ENCODE measurements at places on chromosomes 2 and 18.

DNA sequence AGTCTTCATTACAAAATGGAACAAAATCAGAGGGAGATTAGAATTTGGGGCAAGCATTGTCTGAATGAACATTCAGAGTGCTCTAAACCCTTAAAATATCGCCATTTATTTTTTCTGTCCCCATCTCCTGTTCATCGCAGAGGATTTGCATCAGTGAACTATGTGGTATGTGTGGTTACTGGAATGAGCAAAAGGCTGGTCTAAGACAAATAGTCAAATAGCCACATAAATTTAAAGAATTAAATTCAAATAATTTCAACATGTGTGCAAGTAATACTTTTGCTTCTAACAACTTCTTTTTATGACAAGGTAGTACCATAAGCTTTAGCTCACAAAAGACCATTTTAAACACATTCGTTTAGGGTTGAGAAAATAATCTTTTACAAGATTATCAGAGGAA is 82.6 kb upstream of the ST8SIA3 start:
- DNase-seq, result no peak

DNA sequence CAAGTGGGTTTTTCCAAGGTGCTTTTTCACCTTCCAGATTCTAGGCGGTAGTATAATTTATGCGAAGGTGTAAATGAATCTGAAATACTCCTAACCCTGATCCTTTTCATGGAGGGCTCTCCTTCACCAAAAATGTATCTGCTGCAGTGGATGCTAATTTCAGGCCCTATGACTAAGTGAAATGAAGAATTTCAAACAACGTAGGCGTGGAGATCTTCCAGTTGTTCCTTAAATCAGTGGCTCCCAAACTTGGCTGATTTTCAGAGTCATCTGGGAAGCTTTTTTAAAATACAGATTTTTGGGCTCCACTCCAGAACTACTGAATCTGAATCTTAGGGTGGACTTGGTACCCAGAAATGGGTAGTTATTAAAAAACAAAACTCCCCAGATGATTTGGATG is 5.5 kb downstream of the GCKR start:
- DNase-seq, result no peak

DNA sequence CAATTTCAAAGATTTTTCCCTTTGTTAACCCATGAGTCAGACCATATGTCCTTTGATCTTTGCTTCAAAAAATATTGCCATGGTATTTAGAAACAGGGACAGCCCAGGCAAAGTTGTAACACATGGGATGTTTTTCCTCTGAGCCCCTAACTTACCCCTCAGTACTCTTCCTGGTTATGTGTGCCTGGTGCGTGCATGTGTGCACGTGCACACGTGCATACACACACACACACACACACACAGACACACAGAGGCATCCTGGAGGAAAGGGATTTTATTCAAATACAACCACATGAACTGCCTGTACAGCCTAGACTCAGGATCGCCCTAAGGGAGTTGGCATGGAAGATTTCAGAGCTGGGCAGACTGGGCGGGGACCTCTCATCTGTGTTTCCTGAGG is 5.1 kb downstream of the AFF3 start:
- no peak for DNase-seq

GRCh38 chr18:41323044-41323443 is 632.0 kb upstream of the PIK3C3 start:
- DNase-seq, result no peak

DNA sequence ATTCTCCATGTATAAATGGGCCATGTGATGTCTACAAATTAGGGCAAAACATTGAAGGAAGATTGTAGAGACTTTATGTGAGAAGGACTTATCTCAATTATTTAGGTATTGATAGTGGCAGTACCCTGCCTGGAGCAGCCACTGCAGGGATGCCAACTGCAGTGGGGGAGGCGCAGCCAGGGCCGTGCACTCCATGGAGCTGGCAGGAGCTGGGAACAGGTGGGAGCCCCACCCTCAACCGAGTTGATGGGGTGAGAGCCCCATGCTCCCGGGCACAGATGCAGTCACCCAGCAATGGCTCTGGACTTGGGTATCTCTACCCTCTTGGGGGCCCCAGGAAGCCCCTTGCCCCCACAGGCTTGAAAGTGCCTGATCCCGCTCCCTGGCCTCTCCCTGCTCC is 564.3 kb downstream of the SLC4A3 start:
- no peak for DNase-seq

GRCh38 chr2:167861574-167862193 is 385.7 kb downstream of the STK39 start:
- DNase-seq, result no peak

GRCh38 chr2:178863856-178864620 is 56.8 kb upstream of the TTN start:
- DNase-seq, result no peak

DNA sequence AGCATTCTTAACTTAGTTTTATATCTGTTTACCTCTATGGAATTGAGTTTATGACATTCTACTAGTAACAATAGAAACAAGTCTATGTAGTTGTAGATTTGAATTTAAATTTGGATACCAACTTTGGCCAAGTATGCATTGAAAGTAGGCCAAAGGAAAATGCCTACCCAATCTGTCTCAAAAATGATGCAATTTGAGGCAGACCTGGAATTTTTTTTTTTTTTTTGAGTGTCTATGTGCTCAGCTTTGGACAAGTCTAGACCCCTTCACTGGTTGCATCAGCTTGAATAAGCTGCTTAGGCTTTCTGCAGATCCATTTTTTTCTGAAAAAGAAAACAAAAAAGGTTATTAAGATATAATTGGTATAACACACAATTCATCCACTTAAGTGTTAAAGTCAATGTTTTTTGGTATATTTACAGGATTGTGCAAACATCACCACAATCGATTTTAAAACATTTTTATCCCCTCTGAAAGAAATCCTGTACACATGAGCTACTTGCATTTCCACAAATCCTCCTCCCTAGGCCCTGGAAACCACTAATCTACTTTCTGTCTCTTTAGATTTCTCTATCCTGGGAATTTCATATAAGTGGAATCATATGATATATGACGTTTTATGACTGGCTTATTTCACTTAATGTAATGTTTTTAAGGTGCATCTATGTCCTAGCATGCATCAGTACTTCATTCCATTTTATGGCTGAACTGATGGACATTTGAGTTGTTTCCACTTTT is 185.1 kb upstream of the CCDC68 start:
- DNase-seq, result no peak

- no peak for DNase-seq
Measured at GRCh38 chr2:71609958-71610357, 156.6 kb downstream of the DYSF start.

DNA sequence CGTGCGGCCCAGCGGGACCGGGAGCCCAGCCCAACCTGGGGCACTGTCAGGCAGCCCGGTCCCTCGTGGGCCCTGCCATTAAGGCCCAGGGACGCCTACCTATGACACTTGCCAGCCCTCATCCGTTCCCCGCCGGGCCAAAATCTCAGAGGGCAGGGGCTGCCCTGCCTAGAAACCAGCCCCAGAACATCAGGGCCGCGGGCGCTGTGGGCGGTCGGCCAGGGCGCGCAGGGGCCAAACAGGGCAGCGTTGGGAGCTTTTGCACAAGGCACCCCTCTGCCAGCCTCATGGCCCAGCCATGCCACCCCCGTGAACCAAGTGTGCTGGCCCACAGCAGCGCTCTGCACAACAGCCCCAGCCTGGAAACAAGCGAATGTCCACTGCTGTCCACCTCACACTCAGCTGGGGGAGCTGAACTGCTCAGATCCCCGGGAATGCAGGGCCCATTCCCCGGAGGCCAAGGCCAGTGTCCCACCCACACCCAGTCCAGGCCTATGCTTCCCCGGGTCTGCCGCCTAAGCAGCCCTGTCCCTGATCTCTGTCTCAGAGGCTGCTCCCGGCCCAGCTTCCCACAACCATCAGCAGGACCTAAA is 3.5 kb upstream of the NEURL3 start:
- no peak for DNase-seq

GRCh38 chr18:69718912-69719547 is 228.6 kb downstream of the CD226 start:
- DNase-seq, result no peak

- no peak for DNase-seq
Measured at GRCh38 chr2:86476918-86477317, 35.7 kb downstream of the KDM3A start.

- DNase-seq, result no peak
Measured at GRCh38 chr2:120396861-120397811, 51.2 kb downstream of the INHBB start.

GRCh38 chr2:98564541-98565132 is 43.7 kb downstream of the COA5 start:
- DNase-seq, result no peak

DNA sequence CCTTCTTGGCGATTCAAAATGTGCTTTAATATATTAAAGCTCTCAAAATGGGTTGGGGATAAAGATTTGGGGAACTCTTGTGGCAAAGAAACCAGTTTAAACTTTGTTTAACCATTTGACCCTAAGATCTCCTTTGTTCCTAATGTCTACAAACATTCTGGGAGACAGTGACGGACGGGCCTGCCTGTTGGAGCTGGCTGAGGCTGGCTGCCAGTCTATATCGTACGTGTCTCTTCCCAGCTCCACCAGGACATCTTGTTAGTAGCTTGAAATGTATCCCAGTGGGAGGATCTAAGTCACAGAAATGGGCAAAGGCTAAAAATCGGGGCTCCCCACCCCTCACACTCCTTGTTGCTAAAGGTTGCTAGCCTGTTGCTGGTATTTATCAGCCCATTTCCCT is 30.7 kb downstream of the ZNF532 start:
- no peak for DNase-seq

- no peak for DNase-seq
Measured at GRCh38 chr2:22692746-22693145, 692.2 kb upstream of the KLHL29 start.

- DNase-seq, result no peak
Measured at GRCh38 chr2:188042412-188042811, 249.3 kb upstream of the GULP1 start.

DNA sequence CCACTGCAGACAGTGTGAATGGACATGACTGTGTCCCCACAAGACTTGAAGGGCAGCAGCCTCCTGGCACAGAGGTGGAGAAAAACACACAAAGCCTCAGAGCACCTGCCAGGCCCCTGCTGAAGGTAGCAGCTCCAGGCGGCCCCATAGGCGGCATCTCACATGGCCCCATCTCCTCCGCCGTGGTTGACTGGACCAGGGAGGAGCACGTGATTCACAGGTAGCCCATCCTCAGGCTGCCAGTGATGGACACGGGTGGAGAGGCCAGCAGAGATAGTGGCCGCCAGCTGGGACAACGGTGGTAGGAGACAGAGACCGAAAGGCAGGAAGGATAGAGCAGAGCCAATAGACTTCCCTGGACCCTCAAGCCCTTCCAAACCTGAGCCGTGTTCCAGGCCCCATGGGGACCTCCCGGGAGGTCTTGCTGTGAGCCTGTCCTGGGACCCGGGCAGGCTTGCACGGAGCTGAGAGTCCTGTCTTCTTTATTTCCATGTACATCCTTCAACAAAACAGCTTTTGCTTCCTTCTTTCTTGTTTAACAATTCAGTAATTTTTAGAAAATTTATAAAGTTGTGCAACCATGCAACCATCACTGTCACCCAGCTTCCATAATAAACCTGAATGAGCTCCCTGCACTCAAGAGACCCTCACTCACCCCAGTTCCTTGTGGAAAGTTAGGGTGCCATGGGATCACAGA is 26.9 kb downstream of the GPR55 start:
- no peak for DNase-seq

GRCh38 chr2:222724208-222724607 is 52.8 kb downstream of the MOGAT1 start:
- DNase-seq, result no peak

DNA sequence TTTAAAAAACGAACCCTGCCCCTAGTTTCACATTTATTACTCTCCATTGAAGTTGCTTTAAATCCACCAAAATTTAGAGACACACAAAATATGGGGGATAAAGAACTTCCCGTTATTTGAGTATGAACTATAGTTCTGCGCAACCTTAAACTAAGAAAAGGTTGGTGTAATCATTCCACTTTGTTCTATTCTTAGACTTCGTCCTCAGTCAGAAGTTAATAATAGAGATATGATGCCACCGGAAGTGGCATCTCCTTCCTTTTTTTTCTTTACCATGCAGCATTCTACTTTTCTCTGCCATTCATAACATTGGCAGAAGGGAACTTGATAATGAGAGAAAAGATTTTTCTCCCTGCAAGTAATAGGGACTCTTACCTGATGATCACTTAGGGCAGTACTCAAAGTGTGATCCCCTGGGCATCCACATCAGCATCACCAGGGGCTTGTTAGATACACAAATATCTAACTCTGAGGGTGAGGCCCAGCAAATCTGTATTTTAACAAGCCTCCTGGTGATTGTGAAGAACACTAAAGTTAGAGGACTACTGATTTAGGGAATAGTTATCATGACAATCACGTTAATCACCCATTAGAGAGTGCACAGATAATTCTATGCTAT is 147.7 kb upstream of the DTNA start:
- DNase-seq, result no peak

DNA sequence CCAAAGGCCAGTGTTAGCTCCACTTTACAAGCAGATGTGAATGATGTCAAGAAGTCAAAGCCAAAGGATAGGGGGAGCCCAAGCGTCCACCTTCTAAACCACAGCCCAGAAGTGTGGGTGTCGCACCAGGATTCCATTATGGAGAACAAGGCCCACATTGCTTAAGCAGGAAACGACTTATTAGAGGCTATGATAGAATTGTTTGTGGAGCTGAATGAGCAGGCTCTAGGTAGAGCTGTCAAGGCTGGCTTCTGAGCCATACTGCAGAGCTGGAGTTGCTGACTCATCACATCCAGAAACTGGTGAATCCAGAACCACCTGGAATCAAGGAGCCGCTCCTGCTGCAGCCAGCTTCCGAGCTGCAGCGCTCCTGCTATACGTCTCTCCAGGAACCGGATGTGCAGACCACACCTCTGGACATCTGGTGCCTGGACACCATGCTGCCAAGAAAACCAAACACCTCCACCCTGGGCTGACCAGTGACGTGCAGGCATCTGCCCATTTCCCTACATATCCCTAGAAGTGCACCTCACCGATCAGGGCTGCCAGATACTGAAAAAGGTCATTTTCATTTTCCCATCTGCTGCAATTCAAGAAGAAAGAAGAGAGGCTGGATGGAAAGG is 6.2 kb upstream of the TWIST2 start:
- DNase-seq, result no peak

- no peak for DNase-seq
Measured at GRCh38 chr2:68157002-68157401, 686 bp upstream of the PNO1 start.

GRCh38 chr2:17318013-17318412 is 200.2 kb downstream of the RAD51AP2 start:
- no peak for DNase-seq

- no peak for DNase-seq
Measured at GRCh38 chr2:196481324-196481697, 158.2 kb upstream of the CCDC150 start.

DNA sequence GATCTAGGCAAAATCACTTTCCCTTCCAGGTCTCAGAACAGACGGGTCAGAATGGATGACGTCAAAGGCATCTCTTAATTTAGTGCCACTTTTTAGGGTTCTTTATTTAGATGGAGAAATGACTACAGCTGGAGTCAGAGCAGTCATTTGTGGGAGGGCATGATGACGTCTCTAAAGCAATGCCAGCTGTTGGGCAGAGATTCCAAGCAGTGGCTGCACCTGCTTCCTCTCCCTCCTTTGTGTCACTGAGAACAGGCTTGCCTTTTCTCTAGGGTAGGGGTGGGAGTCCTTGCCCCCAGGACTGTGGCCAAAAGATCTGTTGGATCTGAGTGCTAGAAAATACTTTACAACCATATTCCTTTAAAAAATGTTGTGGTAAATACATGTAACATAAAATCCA is 28.7 kb upstream of the SKOR2 start:
- no peak for DNase-seq

- DNase-seq, result no peak
Measured at GRCh38 chr2:109654326-109655050, 40.3 kb downstream of the SOWAHC start.

GRCh38 chr2:75064691-75065396 is 106.4 kb downstream of the POLE4 start:
- DNase-seq, result no peak
